ENCODE measurements at places on chromosomes 6 and 20.

GRCh38 chr20:16419138-16419715 is 154.0 kb downstream of the KIF16B start:
- ATAC-seq: no peak

- ATAC-seq: no peak
Measured at GRCh38 chr6:134621858-134622257, 303.9 kb upstream of the SGK1 start.

DNA sequence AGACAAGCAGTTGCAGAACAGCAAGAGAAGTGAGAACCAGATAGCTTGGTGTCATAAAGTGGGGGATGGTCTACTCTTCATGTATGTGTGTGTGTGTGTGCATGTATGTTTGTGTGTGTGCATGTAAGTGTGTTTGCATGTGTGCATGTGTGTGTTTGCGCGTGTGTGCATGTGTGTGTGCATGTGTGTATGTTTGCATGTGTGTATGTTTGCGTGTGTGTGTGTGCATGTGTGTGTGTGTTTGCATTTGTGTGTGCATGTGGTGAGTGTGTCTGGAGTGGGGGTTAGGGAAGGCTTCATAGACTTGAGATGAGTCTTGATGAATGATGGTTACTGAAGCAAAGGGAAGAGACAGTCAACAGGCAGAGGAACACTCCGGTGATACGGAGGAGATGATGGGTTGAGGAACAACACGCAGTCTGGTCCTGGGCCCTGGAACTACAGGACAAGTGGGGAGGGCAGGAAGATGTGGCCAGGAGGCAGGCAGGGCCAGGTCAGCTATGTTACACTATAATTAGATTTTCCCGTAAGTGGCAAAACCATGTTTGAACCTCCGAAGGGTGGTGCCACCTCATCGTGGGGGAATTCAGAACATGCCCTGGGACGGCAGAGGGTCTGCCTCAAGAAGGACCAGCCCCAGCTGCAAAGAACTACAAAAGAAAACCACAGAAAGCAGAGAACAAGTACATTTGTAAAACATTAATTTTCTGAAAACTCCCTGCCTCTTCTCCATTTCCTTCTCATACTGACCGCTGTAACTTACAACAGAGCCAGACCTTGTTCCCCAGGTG is 38.7 kb upstream of the PDE10A start:
- ATAC-seq: no peak

DNA sequence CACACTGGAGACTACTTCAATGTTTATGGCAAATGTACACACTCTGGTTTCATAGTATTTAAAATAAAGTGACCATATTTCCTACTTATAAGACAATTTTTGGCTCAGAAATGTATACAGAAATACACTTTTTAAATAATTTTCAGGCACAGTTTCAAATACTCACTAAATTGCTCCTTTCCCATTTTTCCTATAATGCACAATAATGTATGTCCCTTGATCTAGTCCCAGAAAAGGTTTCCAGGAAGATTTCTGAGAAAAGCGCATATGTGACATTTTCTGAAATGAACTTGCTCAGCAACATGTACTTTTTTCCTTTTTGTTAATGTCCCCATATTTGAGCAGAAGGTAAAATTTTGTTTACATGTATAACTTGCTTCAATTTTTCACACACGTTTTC is 591.4 kb downstream of the CD109 start:
- no peak for ATAC-seq

DNA sequence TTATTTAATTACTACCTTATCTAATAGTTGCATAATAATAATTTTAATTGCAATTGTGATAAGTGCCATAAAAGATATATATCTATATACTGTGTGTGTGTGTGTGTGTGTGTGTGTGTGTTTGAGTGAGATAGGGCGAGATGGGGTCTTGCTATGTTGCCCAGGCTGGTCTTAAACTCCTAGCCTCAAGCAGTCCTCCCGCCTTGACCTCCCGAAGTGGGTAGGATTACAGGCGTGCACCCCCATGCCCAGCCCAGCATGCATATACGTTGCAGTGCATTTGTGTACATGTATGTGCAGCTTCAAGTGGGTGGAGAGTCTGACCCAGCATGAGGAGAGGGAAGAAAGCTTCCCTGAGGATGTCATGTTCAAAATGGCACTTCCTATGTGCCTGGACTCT is 4.6 kb upstream of the RIMS4 start:
- ATAC-seq: no peak

GRCh38 chr6:11976489-11976888 is 35.6 kb upstream of the HIVEP1 start:
- no peak for ATAC-seq

- ATAC-seq: no peak
Measured at GRCh38 chr20:16701296-16701695, 28.5 kb upstream of the SNRPB2 start.

- ATAC-seq: no peak
Measured at GRCh38 chr6:37809197-37809543, 10.4 kb upstream of the ZFAND3 start.

DNA sequence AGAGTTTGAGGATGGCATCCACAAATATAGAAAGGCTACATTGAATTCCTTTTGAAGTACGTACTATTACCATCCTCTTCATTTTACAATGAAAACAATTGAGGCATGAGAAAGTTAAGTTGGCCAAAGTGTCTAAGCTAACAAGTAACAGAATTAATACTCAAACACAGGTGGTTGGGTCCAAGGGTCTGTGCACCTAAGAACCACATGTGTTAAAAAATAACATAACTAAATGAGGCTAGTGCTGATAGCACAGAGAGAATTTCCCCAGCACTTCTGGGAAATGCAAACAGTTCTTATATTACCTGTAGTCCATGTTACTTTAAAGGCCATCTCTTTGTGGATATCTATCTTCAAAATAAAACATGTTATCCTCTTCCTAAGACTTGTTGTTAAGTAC is 10.5 kb upstream of the KHDRBS2 start:
- no peak for ATAC-seq

DNA sequence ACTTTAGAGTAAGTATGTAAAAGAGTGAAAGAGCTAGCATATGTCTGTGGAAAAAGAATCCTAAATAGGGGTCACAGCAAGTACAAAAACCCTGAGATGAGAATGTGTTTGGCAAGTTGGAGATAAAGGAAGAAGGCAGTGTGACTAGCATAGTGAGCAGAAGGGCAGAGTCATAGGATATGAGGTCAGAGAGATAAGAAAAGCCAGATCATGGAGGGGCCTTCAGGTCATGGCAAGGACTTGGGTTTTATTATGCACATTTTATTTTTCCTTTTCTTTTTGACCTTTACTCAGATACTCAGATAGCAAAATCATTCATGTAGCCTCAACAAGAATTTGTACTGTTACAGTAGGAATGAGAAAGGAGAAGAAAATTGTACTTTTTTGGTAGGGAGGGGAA is 138.0 kb downstream of the GJA1 start:
- ATAC-seq: peak; percentile 29

DNA sequence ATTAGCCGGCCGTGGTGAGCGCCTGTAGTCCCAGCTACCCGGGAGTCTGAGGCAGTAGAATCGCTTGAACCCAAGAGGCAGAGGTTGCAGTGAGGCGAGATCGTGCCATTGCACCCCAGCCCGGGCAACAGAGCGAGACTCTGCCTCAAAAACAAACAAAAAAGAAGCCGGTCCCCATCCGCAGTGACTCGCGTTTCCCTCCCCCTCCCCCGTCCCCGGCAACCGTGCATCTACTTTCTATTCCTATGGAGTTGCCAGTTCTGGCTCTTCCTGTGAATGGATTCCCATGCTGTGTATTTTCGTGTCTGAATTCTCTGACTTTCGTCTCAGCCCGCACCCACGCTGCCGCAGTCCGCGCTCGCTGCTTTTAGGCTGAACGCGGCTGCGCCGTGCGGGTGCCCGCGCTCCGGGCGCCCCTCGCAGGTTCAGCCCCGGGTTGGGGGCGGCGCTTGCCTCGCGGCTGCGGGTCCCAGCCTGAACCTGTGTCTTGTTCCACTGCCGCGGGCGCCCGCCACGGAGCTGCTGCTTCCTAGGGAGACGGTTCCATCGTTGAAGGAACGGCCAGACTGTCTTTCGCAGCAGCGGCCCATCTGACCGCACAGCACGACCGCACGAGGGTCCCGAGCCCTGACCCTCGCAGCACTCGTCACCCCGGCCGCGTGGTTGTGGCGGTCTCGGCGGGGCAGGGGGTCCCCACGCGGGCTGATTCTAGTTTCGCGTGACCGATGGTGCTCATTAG is 1.1 kb upstream of the MRGBP start:
- peak; percentile 1 for ATAC-seq

- ATAC-seq: no peak
Measured at GRCh38 chr6:134683783-134684422, 266.0 kb downstream of the ALDH8A1 start.

- ATAC-seq: no peak
Measured at GRCh38 chr6:1496836-1497760, 107.7 kb downstream of the FOXF2 start.

DNA sequence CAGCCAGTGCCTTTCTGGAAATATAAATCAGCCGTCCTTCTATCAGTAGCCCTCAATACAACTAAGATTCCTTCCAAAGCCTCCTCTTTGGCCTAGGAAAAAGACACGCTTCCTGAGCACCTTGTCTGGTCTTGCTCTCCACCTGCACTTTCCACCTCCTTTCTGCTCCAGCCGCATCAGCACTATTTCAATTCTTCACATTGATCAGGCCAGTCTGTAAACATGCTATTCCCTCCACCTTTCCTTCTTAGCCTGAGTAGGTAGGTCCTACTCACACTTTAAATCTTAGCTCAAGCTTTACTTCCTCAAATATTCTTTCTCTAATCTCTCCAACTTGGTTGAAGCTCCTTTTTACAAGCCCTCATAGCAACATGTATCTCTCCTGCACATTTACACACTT is 11.4 kb downstream of the RANBP9 start:
- no peak for ATAC-seq

DNA sequence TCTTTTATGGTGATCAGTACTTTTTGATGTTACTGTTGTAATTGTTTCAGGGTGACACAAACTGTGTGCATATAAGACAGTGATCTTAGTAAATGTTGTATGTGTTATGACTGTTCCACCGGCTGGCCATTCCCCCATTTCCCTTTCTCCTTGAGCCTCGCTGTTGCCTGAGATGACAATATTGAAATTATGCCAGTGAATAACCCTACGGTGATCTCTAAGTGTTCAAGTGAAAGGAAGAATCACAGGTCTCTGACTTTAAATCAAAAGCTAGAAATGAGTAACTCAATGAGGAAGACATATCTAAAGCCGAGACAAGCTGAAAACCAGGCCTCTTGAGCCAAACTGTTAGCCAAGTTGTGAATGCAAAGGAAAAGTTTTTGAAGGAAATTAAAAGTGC is 32.3 kb downstream of the TULP4 start:
- no peak for ATAC-seq

- no peak for ATAC-seq
Measured at GRCh38 chr20:58635279-58635665, 15.8 kb upstream of the STX16 start.

DNA sequence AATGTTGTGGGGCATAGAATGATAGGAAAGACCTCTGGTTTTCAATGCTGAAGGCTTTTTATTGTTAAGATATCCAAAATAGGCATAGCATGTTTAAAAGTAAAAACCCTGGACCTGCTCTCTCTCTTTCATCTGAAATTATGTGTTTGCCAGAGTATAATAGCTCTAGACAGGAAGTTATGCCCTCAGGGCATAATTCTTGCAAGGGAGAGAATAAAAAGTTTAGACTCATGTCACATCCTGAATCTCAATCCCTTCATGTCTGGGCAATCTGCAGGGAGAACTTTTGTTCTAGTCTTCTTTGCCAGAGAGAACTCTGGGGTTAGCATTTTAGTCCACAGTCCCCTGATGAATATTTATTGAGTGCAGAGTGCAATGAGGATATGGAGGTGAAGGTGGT is 297.3 kb upstream of the FLRT3 start:
- no peak for ATAC-seq

Measured in motor neuron (in vitro differentiated cells).